NCI-H2081 treated with DMSO at 0.1 percent for 48 hours (cell line): ENCODE measurements at places on chromosomes 12 and 14.

DNA sequence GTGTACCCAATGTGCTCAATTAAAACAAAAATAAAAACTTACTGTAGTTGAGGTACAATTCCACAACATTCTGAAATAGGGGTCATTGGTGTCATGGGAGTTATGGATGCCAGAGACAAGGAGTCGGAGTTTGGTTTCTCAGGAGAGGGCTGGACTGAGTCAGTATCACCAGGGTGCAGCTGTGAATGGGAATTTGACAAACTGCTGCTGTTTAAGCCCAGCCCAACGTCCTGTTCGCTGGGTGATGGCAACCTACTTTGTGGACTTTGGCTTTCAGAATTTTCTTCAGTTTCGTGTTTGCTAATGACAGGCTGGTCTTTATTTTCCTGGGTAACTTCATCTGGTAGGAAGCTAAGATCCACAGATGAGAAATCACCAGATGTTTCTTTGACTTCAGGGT is 3.9 kb downstream of the TBPL2 start:
- DNase-seq: no peak

DNA sequence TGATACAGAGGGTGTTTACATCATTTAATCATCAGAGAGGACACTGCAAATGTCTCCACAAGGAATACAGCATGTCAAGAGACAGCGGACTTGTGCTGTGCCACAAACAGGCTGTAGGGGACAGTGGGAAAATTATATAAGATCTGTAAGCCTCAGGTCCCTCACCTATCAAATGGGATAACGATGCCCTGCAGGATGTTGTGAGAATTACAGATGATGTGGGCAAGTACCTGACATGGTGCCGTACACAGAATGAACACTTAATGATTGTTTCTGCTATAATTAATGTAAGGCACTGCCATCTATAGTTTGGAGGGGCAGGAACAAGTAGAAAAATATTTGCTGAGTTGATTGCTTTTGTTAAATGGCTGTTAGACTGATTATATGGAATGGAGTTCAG is 81.9 kb upstream of the GTF2A1 start:
- no peak for DNase-seq

GRCh38 chr12:4956054-4956453 is 46.3 kb downstream of the KCNA1 start:
- DNase-seq: no peak

DNA sequence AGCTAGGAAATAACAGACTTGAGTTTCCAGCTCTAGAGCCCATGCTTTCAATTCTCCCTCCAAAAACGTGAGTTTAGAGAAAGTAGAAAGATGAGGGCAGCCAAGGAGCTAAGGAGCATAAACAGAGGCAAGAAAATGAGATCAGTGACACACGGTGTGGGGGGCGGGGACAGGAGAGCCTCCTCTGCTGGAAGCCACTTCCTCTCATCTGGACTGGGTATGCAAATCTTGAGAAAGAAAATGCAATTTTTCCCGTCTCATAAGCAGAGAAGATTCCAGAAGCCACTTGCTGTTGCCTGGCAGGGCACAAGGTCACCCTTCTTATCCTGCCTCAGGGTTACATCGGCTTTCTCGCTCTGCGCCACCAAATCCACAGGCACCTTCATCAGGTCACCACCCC is 6.0 kb downstream of the OR10P1 start:
- DNase-seq: no peak

DNA sequence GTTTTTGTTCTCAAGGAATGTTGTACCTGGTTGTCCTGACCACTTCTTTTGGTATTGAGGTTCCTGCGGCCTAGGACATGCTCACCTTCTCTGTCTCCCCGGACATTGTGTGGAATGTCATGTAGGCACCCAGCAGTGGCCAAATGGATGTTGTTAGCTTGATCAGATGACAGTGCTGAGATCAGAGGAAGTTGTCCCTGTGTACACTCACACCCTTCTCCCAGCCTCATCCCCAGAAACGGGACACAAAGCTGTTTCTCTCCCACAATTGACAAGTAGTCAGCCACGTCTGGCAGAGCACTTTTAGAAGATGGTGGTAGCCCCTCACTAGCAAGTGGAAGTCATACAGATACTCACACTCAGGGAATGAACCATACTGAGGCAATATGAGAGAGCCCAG is 3.0 kb downstream of the PLEKHH1 start:
- DNase-seq: no peak

- DNase-seq: no peak
Measured at GRCh38 chr14:65142429-65142828, 40.1 kb upstream of the MAX start.

DNA sequence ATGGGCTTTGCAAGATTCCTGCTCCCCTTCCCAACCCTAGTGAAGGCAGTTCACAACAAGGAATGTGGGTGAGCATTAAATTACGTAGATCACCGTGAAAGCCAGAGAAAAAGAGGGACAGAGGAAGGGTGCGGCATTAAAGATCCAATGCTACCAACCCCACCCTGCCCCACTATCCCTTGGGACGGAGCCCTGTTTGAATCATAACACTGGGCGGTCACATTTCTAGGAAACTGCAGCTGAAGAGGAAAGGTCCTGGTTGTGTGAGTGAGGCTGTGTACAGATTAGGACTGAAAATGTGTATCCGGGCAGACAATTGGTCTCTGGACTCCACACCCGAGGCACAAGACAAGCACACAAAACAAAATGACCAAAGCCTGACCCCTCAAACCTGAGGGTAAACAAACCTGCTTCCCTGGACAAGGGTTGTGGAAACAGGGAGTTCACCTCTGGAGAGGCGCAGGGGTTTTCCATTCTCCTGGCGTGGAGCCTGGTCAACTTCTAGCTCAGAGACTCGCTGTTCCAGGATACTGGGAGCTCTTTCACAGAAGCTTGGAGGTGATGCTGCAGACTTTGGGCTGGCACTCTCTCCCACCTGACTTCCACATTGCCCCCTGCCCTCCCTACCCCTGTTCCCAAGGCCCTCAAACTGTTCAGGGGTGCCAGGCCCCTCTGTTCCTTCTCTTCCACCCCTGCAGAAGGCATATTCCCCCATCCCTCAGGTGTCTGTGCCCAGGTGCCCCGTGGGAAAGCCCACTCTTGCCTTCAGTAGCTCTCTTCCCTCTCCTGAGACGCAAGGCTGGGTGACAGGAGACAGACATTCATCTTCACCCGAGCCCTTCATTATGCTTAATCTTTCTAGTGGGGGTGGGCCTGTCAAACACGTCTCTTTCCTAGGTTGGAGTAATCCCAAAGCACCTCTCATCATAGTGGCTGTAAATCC is 16.5 kb downstream of the NINJ2 start:
- no peak for DNase-seq

DNA sequence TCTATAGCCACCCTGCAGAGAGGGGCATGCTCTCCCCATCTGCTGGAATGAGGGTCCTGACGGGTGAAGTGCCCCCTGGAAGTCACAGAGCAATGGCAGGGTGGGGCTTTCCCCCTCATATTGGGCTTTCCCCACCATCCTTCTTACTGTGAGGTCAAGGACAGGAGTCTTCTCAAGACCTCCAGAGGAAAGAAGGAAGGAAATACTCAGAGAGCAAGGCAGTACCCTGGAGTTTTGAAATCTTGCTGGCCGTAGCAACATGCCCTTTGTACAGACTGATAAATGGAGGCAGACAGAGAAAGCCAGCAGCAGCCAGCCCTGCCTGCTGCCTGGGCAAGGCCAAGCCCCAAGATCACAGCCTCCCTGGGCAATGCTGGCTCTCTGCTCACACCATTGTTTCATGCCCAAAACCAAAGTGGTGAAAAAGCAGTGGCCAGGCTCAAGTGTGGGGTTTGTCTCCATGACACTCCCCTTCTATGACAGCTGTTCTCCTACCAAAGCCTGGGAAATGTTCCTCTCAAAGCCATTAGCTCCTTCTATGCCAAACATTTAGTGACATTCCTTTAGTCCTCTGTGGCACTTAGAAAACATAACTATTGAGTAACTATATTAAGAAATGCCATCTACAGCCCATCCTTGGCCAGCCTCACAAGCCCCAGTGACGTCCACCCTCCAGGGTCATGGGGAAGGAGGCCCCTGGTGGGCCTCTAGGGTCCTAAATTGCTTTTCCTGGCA is 13.2 kb upstream of the ITPK1 start:
- DNase-seq: no peak

- no peak for DNase-seq
Measured at GRCh38 chr14:33553706-33554278, 397.1 kb downstream of the EGLN3 start.

GRCh38 chr12:95942101-95942523 is 302 bp downstream of the CCDC38 start:
- no peak for DNase-seq

DNA sequence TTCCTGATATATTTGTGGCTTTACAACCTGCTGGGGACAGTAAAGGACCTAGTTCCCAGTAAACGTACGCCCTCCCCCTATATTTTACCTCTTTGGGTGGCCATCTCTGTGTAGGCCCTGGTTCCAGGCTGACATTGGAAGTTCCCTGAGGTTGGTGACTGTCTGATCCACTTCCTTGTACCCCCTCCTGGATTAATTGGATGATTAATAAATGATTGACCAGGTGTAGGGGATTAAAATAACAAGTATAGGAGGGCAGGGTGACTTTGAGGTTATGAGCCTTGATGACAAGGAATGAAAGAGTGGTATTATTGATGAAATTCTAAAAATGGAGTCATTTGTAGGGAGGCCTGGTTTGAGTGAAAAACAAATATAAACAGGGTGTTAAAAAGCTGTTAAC is 9.6 kb downstream of the SUSD6 start:
- DNase-seq: no peak

DNA sequence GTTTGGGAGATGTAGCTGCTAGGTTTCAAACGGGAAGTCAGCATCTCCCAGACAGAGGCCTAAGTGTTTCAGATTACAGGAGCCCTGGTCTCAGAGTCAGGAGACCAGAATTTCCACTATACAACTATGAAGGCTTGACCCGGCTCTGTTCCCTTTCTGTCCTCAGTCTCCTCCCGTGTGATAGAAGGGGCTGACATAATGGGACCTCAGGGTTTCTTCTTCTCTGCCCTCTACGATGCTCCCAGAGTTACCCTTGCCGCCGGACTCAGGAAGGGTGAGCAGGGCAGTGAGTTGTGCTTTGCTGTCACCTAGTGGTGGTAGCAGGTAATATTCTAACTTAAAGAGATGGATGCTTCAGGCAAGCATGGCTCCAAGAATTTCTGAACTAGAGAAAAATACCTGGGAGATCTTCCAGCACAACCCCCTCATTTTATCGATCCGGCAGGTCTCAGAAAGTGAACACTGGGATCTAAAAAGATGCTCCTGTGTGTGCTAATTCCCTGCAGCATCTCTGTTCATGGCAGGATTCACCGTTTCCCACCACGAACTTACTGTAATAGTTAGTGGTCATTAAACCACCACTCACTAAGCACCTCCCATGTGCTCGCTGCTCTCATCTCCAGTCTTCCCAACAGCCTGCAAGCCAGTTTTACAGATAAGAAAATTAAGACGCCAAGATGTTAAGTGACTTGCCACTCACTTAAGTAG is 84.4 kb downstream of the VWF start:
- no peak for DNase-seq

DNA sequence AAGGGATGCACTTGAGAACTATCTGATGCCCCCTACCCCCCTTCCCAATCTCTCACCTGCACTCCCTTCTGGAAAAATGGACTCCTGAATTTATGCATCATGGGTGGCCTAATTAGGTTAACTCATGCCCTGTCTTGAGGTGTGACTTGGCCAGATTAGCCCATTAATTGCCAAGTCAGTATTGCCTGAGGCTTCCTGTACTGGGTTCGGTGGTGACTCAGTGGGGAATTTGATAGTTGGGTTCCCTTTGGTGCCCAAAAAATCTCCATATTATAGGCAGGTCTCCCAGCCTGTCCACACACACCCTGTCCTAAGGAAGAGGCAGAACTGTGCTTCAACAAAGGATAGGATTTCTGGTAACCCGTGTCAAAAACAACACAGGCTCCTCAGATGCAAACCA is 146.1 kb downstream of the CHST11 start:
- no peak for DNase-seq

DNA sequence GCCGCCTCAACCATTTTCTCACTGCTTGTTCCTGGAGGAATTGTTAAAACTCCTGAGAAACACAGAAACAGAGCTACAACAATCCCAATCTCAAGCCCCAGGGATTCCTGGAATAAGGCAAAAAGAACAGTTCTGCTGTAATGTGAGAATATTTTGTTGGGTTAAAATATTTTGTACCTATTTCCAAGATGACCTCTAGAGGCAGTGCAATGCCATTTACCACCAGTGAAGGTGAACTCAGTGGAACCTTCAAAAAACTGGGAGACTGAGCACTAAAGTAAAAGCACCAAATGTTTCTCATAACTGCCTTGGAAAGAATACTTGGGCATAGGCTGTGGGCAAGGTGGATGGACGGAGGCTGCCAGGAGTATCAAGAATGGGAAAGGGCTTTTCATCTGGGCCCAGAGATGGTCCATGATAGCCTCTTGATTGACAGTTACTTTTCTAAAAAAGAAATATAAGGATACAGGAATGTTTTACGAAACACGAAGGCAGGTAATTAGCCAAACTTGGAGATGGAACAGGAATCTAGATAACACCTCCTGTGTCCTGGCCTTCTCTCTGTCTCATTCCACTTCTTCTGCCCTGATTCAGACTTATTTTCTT is 334.0 kb upstream of the FLRT2 start:
- no peak for DNase-seq

DNA sequence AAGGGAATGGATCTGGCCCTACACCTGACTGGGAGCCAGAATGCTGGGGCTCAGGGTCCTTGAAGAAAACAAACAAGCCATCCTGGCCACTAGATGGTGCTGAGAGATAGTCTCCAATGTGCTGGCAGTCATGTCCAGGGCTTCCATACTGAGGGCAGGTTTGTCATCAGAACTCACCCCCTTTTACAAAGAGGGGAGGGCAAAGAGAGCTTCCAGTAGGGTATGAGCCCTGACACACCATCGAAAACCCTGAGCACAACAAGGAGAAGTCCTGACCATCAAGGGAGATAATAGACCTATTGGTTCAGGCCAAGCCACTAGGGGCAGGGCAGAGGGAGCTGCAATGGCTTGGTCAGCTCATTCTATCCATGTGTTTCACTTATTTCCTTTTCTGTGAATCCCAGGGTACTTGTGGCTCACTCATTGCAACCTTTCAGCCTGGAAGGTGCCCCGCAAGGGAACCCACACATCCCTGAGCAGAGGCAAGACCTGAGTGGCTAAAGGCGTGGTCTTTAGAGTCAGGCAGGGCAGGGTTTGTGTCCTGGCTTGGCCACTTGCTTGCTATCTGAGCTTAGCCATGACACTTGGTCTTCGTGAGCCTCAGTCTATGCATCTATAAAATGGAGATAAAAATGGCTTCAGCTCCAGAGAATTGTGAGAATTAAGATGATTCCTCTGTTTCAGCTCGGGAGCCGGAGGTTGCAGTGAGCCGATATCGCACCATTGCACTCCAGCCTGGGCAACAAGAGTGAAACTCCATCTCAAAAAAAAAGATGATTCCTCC is 6.2 kb upstream of the PLEKHH1 start:
- DNase-seq: no peak

DNA sequence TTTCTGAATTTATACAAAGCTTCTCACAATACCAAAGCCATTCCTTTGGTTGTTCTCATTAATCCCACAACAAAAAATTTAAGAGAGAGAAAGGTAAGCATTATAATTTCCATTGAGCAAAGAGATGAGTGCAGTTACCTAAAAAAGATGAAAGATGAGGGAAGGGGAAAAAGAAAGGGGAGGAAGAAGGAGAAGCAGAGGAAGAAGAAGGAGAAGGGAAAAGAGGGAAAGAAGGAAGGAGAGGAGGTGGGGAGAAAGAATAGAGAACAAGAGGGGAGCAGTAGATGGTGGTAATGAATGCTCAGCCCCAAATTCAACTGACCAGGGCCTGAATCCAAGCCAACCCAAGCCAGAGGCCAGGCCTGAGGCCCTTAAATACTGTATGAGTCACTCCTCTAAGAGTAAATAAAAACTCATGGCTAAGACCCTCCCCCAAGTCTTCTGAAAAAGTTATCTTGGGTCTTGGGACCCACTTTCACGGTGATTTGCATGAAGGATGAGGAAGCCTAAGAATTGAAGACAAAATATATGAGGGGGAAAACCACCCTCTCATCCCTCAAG is 144.6 kb downstream of the ITPR2 start:
- DNase-seq: no peak
